ENCODE measurements at places on chromosomes 16 and 17. TPM values are rescaled to one million over a fixed set of nuclear protein-coding genes. Genes with fewer than 3 reads are reported as not detected.

CDIPT gene
- total RNA-seq = 79.7 TPM

KRTAP9-8 gene
- not detected for total RNA-seq

SPATA32 gene
- total RNA-seq = not detected

EVI2A gene
- total RNA-seq = not detected

NOS2 gene
- total RNA-seq = not detected

SLC6A2 gene
- not detected for total RNA-seq

RNF40 gene
- 71.1 TPM for total RNA-seq

SDR42E2 gene
- total RNA-seq = not detected

RGS9 gene
- total RNA-seq = 14.9 TPM

FBXL16 gene
- total RNA-seq = 0.82 TPM

ATP6V0D1 gene
- 85.5 TPM for total RNA-seq

SYT17 gene
- total RNA-seq = 0.46 TPM

KRT34 gene
- total RNA-seq = not detected

KCTD11 gene
- total RNA-seq = 16.6 TPM

MT1H gene
- total RNA-seq = not detected

ZFPM1 gene
- total RNA-seq = 7.6 TPM

LRRC36 gene
- not detected for total RNA-seq

DNAAF8 gene
- total RNA-seq = 2.2 TPM

ZPBP2 gene
- not detected for total RNA-seq

C16orf82 gene
- total RNA-seq = not detected

PRR15L gene
- total RNA-seq = not detected

ARHGDIG gene
- 3.7 TPM for total RNA-seq

SEPTIN1 gene
- total RNA-seq = 1.3 TPM

PCYT2 gene
- 28.5 TPM for total RNA-seq

NDRG4 gene
- 8.7 TPM for total RNA-seq

KDM8 gene
- total RNA-seq = 5.6 TPM

GAS2L2 gene
- not detected for total RNA-seq

PDIA2 gene
- total RNA-seq = 1.5 TPM

KRT25 gene
- total RNA-seq = not detected

RHBDL1 gene
- 3.5 TPM for total RNA-seq

NLRC3 gene
- total RNA-seq = 0.12 TPM

PPP1R1B gene
- 0.75 TPM for total RNA-seq

CCL16 gene
- total RNA-seq = not detected

ZG16 gene
- total RNA-seq = not detected

HOXB3 gene
- total RNA-seq = 0.18 TPM

MLKL gene
- 2.7 TPM for total RNA-seq

OTOP2 gene
- not detected for total RNA-seq

PEMT gene
- total RNA-seq = 31.1 TPM

ELMO3 gene
- 1.1 TPM for total RNA-seq

PRKCB gene
- total RNA-seq = not detected

ZNF385C gene
- 0.07 TPM for total RNA-seq

CACNG3 gene
- not detected for total RNA-seq

TP53TG3C gene
- not detected for total RNA-seq

RPA1 gene
- total RNA-seq = 56.6 TPM
